ENCODE measurements at places on chromosomes 12 and 14.

GRCh38 chr14:93788543-93789227 is 400 bp upstream of the PRIMA1 start:
- no peak for DNase-seq

GRCh38 chr14:105533391-105533790 is 7.0 kb downstream of the TMEM121 start:
- no peak for DNase-seq

DNA sequence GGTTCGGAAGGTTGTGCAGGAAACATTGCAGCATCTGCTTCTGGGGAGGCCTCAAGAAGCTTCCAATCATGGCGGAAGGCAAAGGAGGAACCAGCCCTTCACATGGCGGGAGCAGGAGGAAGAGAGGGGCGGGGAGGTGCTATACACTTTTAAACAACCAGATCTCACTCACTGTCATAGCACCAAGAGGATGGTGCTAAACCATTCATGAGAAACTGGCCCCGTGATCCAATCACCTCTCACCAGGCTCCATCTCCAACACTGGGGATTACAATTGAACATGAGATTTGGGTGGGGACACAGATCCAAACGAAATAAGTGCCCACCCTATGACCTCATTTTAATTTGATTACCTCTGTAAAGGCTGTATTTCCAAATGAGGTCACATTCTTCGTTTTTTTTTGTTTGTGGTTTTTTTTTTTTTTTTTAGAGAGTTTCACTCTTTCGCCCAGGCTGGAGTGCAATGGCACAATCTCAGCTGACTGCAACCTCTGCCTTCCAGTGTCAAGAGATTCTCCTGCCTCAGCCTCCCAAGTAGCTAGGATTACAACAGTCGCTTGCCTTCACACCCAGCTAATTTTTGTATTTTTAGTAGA is 11.4 kb upstream of the ORAI1 start:
- no peak for DNase-seq

DNA sequence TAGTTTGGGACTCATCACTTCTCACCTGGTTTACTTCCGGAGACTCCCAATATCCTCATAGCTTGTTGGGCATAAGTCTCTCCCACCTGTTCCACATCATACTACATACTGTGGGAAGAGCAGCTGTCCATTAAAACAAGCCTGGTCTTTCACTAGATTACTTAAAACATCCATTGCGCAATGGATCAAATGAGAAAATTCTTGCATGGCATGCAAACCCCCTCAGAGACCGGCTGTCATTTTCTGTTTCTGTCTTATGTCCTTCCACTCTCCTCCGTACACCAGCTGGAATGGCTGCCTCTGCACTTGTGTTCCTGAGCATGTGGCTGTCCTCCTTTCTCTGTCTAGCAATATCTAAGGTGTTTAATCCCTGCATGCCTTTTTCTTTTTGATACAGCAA is 265.6 kb downstream of the TMEM117 start:
- no peak for DNase-seq

- peak; percentile 3 for DNase-seq
Measured at GRCh38 chr12:38771871-38772270, 133.5 kb downstream of the CPNE8 start.

DNA sequence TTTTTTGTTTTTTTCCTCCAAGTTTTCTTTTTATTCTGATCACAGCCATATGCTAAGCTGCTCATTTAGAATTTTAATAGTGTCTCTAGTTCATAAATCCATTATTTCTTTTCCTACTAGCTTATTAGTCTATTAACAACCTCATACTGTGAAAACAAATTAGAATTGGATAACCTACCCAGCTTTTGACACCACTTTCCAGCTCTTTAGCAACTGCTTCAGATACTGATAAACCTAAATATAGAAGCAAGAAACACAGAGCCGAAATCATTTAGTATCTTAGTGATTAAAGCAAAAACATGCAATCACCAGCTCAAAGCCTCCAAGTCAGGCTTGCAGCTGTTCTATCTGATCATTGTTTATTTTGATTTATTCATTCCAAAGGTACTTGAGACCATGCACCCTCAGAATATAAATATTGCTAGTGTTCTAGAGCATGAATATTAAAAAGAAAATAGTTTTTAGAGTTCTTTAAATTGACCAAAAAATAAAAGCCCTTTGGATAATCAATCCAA is 121.5 kb downstream of the STXBP6 start:
- no peak for DNase-seq

GRCh38 chr12:52418576-52419110 is 12.5 kb upstream of the KRT82 start:
- DNase-seq: no peak

DNA sequence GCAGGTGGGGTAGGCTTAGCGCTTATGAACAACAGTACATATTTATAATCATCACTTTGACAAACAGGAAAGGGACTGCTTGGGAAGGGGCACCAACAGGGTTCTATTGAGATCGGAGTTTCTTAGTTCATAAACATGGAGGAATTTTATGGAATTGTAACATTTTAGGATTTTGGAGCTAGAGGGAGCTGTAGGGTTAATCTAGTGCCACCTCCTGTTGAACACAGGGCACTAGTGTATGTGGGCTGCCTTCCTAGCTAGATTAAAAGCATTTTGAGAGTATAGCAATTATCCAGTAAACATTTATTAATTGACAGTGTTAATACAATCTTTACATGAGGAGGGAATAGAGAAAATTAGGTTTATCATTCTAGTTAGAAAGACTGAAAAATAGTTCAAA is 23.1 kb upstream of the TBC1D30 start:
- DNase-seq: no peak

DNA sequence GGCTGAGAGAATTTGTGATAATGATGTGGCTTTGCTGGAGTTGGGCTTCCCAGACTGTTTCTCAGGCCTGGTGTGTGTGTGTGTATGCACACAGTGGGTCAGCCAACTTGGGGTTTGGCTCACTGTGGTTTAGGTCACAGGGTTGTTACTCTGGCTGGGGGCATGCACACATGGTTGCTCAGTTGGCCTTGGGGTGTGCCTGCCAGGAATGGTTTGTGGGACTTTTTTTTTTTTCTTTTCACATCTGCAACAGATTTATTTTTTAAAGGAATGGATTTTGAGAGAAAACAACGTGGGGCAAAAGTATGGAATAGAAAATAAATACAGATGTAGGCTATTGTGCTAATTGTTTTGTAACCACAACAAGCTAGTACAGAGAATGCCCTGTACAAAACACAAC is 25.0 kb upstream of the GTF2A1 start:
- no peak for DNase-seq

GRCh38 chr12:112115259-112116045 is 6.9 kb upstream of the NAA25 start:
- DNase-seq: no peak

GRCh38 chr12:123391546-123392343 is 7.8 kb downstream of the KMT5A start:
- DNase-seq: no peak

- DNase-seq: no peak
Measured at GRCh38 chr14:103890821-103891666, 37.2 kb upstream of the TDRD9 start.

DNA sequence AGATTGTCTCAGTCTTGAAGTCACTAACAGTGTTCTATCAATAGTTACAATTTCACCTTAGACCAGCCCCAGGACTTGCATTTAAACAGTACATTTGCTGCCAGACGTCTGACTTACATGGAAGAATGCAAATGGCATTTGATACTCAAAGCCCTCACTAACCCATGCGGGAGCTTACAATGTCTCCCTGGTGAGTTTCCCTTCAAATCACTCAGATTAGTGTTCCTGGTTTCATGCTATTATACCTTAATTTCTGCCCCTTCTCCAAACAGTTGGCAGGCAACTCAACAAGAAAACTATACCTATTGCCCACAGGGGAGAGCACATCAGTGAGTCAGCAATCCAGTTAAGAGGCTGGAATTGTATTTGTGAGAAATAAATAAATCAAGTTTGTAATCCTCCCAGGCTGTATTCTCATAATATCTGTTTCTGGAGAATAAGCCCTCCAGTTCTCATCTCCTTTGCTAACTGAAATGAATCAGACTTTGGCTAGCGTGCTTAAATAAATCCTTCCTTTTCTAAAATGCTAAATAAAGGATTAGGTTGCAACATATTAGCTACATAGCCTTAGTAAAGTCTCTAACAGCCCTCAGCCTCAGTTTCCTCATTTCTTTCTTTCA is 23.7 kb downstream of the GSTZ1 start:
- no peak for DNase-seq

DNA sequence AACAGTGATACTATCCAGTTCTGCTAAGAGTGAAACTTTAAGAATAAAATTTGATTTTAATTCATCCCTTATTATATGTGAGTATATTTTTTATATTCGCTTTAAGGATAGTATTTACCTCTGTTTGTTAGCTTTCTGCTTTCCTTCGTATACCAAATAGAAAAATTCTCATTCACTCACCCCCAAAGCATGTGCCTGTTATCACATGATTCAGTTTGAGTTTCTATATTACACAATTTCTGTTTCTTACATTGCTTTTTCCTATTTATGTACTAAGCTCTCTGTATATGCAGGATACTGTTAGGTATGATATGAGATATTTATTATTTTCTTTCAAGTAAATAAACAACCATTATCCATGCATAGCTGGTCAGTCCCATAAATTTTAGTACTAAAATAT is 275.2 kb downstream of the FBXL14 start:
- no peak for DNase-seq

DNA sequence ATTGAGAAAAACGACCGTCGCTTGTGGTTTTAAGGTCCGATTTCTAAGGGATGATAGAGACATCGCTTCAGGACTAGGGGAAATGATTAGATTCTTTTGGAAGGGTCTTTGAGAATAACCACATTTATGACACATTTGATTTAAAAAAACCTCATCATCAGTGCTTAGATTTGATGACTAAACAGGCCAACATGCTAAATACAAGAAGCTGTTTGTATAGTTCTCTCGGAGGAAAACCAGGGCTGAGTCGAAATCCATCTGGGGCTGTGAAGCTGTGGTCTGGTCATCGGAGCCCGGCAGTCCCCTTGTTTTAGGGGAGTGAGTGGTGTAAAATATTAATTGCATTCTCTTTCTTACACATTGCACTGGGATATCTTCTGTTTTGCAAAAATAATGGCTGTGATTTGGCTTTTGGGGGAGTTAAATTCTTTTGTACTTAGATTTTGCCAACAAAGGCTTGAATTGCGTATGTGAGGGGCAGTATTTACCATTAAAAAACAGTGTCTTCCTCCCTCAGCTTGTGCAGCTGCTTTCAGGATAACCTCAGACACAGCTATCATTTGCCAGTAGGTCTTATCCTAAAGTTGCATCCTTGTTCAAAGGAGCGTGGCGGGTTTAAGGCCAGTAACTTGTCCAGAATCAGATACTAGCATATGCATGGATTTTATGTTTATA is 550 bp downstream of the GNG2 start:
- DNase-seq: no peak

- DNase-seq: peak; percentile 43
Measured at GRCh38 chr12:25377469-25378177, 126.9 kb upstream of the KRAS start.

DNA sequence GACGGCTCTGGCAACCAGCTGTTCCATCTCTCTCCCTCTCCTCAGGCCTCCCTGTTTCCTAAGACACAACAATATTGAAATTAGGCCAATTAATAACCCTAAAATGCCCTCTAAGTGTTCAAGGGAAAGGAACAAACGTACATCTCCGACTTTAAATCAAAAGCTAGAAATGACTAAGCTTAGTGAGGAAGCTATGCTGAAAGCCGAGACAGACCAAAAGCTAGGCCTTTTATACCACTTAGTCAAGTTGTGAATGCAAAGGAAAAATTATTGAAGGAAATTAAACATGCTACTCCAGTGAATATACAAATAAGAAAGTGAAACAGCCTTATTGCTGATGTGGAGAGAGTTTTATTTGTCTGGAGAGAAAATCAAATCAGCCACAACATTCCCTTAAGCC is 61.8 kb upstream of the CATSPERB start:
- no peak for DNase-seq

GRCh38 chr14:61582815-61583214 is 112.5 kb upstream of the HIF1A start:
- no peak for DNase-seq

- DNase-seq: no peak
Measured at GRCh38 chr14:92973798-92974372, 50.9 kb downstream of the CHGA start.

- DNase-seq: no peak
Measured at GRCh38 chr14:89767131-89767530, 187.4 kb downstream of the EFCAB11 start.

DNA sequence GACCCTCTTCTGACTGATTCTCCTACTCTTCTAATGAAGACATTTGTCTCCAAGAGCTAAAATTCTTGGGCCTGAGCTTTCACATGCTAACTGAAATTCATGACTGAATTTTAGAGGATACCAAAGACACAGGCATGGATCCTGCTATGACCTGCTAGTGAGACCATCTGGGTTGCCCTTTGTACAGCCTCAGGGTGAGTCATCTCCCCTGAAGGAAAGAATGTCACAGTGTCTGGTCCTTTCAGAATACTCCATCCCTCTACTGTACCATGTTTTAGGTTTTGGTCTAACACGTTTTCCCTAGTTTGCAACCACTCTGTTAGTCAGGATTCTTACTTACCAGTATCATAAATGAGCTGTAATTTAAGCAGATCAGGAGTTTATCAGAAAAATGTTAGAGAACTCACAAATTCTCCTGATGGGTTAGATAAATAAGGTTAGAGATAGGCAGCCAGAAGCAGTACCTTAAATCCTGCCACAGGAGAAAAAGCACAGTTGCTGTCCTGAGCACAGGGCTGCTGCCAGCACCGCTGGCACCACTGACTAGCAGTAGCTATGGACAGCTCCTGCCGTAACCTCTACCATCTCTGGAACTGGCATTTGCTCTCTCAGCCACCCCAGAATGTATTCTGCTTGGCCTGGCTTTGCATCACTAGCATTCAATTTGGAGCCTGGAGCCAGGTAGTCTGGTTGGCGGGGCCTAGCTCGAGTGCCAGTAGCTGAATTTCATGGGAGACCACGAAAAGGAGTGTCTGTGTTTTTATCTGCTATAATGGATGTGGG is 127.6 kb downstream of the ANO6 start:
- DNase-seq: no peak

DNA sequence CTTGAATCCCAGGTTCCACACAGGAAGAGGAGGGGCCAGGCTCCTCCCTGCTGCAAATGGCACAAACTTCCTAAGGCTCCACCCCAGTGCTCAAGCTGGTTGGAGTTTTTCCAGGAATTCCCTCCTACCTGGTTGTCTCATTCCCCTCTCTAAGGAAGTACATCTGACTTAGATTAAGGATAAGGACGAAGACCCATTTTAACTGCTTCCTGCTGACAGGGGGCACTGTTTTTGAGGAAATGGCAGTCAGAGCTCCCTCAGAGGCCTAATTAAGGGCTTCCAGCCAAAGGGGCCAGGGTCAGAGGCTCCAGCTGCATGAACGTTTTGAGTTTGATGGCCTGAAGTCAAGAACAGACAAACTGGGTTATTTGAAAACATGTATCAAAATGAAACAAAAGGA is 1084.7 kb downstream of the SLC6A15 start:
- no peak for DNase-seq

- no peak for DNase-seq
Measured at GRCh38 chr14:103730490-103731035, 15.0 kb downstream of the ZFYVE21 start.

- DNase-seq: no peak
Measured at GRCh38 chr14:77040741-77041653, 12.5 kb upstream of the IRF2BPL start.

- peak; percentile 68 for DNase-seq
Measured at GRCh38 chr14:53109105-53110041, 43.8 kb downstream of the DDHD1 start.
